ENCODE measurements at places on chromosomes 7 and 10.

DNA sequence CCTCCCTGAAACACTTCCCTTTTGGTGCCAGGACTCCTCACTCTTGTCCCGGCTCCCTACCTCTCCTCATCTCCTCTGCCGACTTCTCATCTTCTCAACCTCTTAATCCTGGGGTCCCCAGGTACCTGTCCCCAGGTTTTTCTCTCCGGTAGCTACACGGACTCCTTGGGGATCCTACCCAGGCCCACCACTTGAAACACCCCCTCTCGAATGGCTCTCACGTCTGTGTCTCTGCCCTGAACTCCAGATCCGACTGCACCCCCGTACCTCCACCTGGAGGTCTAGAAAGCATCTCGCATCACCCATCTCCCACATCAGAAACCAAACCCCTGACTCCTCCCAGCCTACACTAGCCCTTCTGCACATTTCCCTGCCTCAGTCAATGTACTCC lies 4.8 kb downstream of the TBATA start:
- no peak for DNase-seq

GRCh38 chr7:78473021-78473420 lies 674.4 kb downstream of the PHTF2 start:
- DNase-seq, result no peak

- DNase-seq, result no peak
Observed at GRCh38 chr7:112081778-112082177, 124.4 kb downstream of the DOCK4 start.

- DNase-seq, result no peak
Observed at GRCh38 chr10:79262959-79263746, 84.1 kb upstream of the PPIF start.

DNA sequence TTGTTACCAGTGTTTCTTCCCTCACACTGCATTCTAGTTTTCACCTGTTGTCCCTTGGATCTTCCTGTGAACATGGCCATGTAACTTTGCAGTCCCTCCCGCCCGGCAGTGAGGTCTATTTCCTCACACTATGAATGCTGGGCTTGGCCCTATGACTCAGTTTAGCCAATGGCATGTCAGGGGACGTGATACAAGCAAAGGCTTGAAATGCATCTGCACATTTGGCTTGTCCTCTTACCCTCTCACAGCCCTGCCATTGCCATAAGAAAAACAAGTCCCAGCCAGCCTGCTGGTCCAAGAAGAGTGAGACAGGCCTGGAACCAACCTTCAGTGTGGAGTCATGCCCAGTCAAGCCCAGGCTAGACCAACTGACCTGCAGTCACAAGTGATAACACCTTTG lies 17.1 kb upstream of the EZH2 start:
- no peak for DNase-seq

- DNase-seq, result no peak
Observed at GRCh38 chr7:15821484-15822427, 135.3 kb upstream of the MEOX2 start.

DNA sequence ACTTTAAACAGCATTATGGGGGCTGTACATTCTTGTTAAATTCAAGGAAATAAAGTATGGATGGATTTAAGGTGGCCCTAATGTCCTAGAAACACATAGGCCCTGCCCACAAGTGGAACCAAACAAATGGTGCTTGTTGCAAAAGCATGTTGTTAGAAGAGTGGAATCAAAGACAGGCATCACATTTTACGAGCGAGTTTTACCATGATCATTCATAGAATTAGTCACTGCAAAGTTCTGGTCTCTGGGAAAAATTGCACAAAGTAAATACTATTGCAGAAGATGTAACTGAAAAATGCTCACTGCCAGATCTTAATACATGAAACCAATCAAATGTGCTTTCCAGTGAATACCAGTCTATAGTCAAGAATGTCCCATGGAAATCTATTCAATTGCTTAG lies 677.1 kb downstream of the PARD3 start:
- DNase-seq, result no peak

- DNase-seq, result no peak
Observed at GRCh38 chr10:76051007-76051936, 619.8 kb downstream of the LRMDA start.

DNA sequence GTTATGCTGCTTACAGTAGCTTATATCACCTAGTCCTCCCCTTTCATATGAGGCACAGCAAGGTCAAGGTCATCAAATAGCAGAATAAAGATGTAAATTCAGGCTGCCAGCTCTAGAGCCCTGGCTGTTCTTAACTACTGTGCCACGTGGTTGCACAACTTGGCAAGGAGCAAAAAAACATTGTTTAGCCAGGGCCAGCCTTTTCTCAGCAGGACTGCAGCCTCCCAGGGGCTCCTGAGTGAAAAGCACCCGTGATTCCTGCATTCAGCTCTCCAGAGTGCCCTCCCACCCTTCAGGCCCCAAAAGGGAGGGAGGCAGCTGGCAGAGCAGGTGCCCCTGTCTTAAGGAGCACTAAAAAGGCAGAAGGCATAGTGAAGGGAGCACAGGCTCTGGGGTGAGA lies 31.8 kb upstream of the TM9SF3 start:
- no peak for DNase-seq

DNA sequence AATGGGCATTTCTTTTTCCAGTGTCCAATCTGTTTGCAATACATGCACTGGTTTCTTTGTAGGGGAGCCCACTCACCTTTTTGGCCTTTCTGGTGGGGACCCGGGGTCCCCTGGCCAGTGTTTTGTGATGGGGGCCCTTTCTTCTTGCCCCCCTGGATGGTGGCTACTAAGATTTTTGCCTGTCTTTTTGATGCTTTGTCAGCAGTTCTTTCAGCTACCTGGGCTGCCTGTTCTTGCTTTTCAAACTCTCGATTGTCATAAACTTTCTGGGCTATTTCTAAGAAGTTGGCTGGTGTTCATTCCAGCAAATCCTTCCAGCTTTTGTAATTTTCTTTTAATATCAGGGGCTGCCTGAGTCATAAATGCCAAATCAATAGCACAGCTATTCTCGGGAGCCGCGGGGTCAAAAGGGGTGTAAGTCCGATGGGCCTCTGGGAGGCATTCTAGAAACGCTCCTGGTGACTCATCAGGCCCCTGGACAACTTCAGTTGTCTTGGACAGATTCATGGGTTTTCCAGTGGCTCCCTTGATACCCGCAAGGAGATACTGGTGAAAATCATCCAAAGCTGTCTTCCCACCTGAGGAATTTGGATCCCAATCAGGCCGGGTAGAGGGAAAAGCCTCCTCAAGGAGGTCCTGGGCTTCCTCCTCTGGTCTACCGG lies 79.0 kb downstream of the PRR15 start:
- DNase-seq, result no peak

DNA sequence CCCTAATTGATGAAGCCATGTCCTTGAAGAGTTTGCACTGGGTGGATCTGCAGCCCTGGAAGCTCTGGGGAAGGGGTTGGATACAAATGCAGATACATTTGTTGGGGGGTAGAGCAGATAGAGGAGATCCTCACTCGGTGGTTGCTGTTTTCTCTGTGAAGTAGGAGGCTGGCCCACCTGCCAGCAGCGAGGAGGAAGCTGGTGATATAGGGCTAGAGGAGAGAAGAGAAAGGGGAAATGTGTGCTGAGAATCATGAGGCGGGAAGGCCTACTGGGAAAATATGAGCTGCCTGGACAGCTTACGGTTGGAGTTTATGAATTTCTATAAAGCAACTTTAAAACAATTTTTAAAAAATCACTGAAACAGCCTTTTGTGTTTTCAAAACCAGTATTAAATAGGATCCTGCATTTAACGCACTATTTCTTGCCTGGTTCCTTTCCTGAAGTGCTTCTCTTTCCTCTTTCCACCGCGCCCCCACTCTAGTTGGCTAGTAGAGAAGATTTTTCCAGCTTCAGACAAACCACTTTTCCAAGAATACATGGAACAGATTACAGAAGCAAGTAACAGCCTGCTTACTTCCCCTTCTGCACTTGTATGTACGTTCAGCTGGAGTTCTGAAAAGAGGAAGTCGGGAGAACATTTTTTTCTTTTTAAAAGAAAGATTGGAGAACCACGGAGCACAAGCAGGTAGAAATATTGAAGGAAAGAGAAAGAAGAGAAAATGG lies 100.6 kb upstream of the GLCCI1 start:
- DNase-seq, result no peak

GRCh38 chr7:110841840-110842545 lies 248.9 kb upstream of the LRRN3 start:
- DNase-seq, result no peak

DNA sequence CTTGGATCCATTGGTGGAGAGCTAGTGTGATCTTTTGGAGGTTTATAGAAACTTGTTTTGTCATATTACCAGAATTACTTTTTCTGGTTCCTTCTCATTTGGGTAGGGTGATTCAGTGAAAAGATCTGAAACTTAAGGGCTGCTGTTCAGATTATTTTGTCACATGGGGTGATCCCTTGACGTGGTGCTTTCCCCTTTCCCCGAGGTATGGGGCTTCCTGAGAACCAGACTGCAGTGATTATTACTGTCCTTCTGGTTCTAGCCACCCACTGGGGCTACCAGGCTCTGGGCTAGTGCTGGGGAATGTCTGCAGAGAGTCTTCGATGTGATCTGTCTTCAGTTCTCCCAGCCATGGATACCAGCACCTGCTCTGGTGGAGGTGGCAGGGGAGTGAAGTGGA lies 1030.0 kb downstream of the GRM8 start:
- DNase-seq, result no peak

GRCh38 chr7:36366005-36366717 lies 23.5 kb upstream of the ANLN start:
- DNase-seq, result no peak

DNA sequence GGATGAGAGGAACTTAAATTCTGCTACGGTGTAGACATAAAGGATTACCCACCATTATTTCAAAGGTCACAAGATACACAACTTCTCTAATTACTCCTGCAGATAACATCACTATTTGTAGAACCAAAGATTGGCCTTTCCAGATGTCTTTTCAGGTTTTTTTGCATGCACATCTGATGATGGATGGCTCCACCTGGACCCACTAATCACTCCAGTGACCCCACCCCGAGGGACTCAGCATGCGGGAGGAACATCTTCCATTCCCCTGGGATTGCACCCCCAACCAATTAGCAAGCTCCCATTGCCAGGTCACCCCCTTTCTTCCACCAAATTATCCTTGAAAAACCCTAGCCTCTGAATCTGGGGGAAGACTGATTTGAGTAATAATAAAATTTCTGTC lies 608.9 kb downstream of the CNTNAP2 start:
- DNase-seq, result no peak

DNA sequence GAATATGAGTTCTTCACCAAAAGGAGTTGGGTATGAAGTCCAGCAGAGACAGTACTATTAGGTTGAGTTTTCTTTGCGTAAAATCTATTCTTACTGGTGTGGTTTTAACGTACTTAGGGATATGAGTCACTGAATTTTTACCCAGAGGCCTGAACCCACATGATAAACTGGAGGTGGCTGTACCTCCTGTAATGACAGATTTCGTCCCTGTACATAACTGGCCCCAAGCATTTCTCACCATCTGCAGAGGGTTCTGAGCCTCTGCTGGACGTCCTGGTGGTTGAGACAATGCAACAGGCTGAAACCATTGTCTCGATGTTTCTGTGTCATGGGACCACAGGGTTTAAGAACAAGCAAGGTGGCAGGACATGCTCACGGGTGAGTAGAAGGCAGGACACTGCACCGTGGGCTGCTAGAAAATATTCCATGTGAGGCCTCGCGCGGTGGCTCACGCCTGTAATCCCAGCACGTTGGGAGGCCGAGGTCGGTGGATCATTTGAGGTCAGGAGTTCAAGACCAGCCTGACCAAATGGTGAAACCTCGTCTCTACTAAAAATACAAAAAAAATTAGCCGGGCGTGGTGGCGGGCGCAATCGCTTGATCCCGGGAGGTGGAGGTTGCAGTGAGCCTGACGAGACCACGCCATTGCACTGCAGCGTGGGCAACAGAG lies 233.9 kb downstream of the DNAJB6 start:
- DNase-seq, result no peak

GRCh38 chr7:104657134-104657533 lies 328.7 kb downstream of the LHFPL3 start:
- no peak for DNase-seq

DNA sequence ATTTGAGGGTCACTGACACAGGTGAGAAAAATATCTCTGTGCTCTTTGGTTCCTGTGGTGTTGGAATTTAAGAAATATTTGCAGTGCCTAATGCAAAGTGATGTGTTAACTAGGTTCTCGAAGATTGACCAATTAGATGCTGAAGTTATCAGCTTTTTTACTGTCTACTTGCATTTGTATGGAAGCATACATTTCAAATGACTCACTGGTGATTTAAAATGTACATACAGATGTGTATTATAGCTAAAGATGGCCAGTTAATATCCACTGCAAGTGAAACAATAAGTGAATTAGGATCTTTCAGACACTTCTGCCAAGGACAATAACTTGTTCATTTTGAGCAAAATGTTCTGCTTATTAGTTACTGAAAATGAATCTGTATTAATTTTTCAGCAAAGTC lies 205.0 kb downstream of the FANK1 start:
- no peak for DNase-seq

- no peak for DNase-seq
Observed at GRCh38 chr10:100913470-100913865, 705 bp downstream of the SLF2 start.

- no peak for DNase-seq
Observed at GRCh38 chr10:52319926-52320325, 5.8 kb downstream of the DKK1 start.

GRCh38 chr7:88789480-88790064 lies 6.0 kb downstream of the TEX47 start:
- DNase-seq, result no peak

DNA sequence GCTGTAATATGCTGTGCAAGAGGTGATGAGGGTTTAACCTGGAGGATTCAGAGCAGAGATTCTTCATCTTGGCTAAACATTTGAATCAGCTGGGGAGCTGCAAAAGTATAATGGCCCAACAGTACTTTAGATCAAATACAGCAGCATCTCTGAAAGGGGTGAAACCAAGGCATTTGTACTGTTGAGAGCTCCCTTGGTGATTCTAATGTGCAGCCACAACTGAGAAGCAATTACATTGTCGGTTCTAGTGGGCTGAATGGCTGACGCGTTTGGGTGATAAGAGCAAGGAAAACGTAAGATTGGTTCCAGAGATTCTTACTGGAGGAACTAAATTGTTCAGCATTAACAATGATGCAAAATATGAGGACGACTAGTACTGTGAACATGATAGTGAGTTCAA lies 269.7 kb downstream of the AGMO start:
- no peak for DNase-seq

GRCh38 chr10:107727767-107728317 lies 563.3 kb upstream of the SORCS1 start:
- no peak for DNase-seq

DNA sequence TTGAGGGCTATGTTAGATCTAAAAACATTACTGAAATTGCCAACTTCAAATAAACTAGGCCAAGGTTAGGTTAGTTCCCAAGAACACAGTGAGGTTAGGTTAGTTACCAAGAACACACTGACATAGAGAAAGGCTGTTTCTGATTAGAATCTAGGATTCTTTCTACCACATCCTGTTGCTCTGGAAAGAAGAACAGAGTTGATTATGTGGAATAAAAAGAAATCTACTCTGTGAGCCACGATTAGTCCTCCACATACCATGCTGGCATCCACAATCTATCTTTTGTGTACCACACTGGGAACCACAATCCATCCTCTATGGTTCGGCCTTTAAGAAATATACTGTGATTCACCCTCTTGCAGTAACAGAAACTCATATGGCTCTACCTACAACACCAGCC lies 91.4 kb downstream of the LRRTM3 start:
- no peak for DNase-seq

All from activated CD8-positive, alpha-beta memory T cell treated with anti-CD3 and anti-CD28 coated beads, Interleukin-2, amount 50 U/mL, for 4 hours (primary cell).